NCI-H524 treated with DMSO at 0.1 percent for 48 hours (cell line): ENCODE measurements at places on chromosomes 2 and 18.
A peak's percentile ranks its signal among the peaks of the same experiment; 100 is the strongest.

DNA sequence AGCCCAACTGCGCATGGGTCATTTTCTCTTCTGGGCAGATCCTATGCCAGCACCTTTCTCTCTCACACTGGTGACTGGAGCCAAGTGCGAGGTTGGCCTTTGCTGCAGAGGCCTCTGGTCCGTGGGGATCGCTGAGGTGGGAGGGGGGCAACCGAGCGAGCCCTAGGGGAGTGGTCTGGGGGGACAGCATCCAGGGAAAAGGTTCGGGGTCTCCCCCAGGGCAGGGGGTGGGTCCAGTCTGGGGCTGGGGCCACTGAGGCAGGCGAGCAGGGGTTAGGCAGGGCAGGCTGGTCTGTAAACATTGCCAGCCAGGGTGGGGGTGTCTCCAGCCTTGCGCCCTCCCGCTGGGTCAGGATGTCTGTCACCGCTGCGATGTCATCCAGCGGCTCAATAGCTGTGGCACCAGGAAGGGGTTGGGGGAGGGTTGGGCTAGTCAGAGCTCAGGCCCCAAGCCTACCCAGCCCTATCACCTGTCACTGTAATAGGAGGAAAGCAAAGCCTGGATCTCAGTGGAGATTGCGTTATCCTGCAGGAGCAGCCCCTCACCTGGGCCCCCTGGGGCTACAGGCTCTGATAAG, 4.7 kb downstream of the WDR54 start:
- no peak for DNase-seq

GRCh38 chr18:58762781-58763171, 91.5 kb downstream of the MALT1 start:
- DNase-seq: no peak

DNA sequence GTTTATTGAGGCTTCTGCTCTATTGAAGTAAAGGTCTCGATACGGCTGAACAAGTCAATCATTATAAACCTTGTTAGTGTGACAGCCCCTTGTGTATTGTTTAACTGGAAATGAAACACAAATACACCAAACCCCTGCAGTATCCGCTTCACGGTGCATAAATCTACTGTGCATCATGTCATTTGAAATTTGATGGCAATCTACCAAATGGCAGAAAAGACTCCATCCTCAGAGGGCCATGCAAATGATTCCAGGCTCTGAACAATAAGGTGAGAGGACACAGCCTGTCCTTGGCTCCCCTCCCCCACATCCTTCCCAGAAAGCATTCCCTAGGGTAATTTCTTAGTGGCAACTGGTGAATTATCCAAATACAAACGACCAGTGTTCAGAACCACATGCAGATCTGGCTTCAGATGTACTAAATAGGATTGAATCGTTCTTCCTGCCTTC, 80.6 kb downstream of the ADCYAP1 start:
- DNase-seq: peak; percentile 62

- DNase-seq: no peak
Observed at GRCh38 chr2:10546975-10547391, 98.9 kb upstream of the ODC1 start.

GRCh38 chr2:40403233-40403836, 48.6 kb downstream of the SLC8A1 start:
- DNase-seq: no peak

GRCh38 chr18:54149078-54149697, 75.3 kb downstream of the MBD2 start:
- no peak for DNase-seq

DNA sequence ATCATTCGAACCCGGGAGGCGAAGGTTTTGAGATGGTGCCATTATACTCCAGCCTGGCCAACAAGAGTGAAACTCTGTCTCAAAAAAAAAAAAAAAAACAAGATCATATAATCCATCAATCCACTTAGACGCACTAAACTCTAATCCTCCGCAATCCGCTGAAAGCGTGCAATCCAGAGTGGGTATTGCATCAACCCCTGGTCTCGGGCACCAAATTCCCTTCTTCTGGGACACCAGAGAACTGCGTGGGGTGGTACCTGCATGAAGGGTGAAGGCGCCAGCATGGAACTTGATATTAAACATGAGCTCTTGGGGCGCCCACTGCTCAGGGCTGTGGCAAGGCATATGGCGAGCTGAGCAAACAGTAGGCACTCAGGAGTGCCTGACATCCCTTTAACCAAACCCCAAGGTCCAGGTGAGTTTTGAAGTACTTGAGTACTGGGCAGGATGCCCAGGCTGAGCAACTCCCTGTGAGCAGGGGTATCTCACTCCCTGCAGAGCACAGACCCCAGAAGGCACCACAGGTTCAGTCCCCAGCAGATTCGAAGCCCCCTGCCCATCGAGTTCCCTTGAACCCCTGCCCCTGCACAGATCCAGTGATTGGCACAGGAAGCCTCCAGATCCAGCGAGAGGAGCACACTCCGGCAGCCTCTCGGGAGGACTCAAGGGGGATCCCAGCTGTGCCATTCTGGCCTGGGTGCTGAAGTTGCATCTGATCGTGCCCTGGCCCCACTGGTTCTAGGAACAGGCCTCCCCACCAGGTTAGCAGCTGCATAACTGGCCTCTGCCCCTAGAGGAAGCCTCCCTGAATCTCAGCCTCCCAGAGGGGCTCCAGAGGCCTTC, 8.0 kb downstream of the ALPI start:
- no peak for DNase-seq

DNA sequence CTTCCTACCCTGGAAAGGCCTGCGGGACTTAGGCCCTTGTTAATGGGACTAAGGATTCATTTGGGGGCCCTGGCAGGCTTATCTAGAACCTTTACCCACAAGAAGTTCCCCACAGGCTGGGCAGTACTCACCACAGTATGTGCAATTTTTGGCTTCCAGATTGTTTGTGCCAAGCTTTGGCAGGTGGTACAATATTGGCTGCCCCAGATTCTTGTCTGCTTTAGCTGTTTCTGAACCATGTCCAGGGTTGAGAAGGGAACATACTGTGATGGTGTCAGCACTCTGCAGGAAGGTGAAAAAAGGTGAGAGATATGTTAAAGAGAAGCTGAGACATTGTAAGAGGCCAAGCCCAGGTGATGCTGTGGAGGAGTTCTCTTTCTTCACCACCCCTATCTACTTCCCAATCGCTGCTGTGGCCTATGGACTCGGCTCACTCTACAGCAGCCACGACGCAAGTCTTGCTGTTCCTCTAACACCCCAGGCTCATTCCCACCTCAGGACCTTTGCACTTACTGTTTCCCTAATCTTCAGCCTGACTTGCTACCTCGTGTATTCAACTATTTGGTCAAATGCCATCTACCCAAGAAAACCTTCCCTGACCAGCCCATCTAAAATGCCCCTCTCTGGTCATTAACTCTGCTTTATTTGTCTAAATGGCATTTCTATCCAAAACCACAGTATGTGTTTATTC, 9.2 kb downstream of the SLC4A5 start:
- DNase-seq: no peak

- DNase-seq: no peak
Observed at GRCh38 chr2:80333886-80334285, 29.3 kb upstream of the LRRTM1 start.

- no peak for DNase-seq
Observed at GRCh38 chr2:128551435-128551834, 232.8 kb upstream of the HS6ST1 start.

DNA sequence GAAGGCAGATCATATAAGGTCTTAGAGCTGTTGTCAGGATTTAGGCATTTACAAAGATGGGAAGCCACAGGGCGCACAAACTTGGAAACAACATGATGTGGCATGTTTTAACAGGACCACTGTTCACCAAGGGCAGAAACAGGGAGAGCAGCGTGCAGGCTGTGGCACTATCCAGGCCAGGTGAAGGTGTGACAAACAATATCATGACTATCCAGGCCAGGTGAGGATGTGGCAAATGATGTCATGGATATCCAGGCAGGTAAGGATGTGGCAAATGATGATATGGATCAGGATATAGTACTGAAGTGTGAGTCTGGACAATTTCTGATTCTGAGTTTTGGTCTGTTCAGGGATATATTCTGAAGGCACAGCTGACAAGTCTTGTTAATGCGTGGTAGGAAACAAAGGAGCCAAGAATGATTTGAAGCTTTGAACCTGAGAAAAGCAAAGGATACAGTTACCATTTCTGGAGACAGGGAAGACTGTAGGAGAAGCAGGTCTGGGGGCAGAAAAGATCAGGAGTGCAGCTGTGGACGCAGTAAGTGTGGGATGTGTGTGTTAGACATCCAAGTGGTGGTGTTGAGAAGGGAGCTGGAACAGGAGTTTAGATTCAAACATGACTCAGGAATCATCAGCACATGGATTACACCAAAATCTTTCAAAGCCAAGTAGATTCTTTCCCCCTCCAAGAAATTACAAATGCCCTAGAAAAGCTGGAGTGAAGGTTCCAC, 205.9 kb downstream of the TMEM163 start:
- no peak for DNase-seq

DNA sequence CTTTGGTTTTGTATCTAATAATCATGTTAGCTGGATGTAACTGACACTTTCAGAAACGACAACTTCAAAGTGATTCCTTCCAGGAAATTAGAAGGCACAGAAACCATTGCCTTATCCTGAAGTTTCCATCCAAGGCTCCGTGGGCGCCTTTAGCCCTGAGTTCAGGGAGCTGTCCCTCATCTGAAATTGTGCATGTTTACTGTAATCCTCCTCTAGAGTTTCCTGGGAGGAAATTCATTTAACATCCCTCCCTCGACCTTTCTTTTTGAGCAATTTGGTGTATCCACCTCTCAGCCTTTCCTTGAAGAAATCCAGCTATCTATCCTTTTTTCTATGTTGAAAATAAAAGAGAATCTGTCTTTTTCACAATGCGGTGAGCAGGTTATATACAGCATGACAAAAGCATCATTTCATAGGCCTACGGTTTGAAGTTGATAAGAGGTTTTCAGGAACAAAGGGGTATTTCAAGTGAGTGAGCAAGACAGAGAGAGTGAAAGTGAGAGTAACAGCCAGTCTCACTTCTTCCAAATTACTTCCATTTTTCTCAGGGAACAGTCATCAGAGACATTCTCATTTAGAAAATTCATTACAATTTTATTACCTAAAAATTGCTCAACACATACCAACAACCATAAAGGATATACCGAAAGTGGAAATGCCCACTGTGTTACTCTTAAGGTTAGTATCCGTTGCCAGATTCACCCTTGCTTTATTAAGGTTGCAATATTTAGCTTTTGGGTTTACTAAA, 167.3 kb downstream of the MREG start:
- DNase-seq: no peak

DNA sequence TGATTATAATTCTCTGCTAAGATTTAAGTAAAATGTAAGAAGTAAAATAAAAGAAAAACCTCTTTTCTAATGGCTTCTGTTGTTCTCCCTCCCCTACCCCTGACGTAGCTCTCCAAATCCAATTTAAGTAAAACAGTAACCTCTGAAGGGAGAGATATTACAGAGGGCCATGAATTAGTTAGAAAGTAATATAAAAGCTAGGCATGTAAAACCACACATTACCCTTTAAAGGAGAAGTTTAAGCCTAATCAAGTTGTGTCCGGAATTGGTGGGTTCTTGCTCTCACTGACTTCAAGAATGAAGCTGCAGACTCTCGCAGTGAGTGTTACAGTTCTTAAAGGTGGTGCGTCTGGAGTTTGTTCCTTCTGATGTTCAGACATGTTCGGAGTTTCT, 116.9 kb upstream of the SCN7A start:
- no peak for DNase-seq

DNA sequence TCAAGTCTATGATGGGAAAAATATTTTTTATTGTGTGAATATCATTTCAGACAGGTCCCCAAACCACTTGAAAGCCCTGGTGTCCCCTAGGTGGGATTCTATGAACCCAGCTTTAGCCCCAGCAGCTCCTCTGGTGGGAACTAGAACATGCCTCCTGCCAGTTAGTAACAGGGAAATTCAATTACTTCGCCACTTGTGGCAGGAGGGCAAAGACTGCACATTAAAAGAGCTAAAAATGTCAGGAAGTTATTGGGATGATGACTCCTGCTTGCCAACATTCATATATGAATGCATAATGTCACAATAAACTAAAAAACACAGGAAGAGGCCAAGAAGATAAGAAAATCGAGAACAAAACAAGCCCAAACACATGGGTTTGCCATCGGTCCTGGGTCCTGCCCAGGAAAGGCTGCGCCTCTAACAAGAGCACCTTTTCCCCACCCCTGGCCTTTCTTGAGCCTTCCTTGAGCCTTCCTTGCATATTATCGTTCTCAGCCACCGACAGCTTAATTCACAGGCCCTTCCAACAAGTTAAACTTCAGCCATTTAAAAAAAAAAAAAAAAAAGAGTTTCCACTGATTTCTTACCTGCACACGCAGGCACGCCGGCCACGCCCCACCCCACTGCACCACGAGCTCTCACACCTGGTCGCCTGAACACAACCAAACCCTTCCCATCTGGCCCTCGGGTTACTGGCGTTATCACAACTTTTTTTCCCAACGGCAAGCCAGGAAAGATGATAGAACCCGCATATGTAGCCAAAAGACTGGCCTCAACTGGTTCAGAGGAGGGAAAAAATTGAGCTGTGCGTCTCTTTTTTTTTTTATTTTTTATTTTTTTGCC, 23.4 kb downstream of the BCL11A start:
- no peak for DNase-seq

- DNase-seq: no peak
Observed at GRCh38 chr18:39345321-39345720, 1779.7 kb upstream of the CELF4 start.

GRCh38 chr2:109226128-109226527, 97.1 kb downstream of the SH3RF3 start:
- DNase-seq: no peak

- no peak for DNase-seq
Observed at GRCh38 chr2:162890690-162891311, 52.2 kb upstream of the KCNH7 start.

GRCh38 chr2:102025583-102026267, 34.0 kb downstream of the IL1R2 start:
- no peak for DNase-seq

DNA sequence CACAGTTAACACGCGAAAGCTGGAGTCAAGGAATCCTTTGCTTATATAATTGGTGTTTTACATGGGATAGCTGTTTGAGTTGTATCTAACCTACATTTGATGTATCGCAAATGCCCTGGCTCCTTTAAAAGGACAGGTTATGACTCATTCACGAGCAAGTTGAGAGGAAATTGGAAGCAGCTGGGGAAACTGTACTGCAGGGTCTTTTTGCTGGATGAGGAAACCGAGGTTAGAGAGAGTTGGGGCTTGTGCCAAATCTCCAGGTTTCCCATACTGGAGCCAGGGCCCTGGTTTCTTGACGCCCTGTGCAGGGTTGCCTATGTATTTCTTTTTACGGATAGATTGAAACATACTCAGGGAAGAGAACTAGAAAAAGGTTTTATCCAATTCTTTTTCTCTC, 60.0 kb upstream of the SPTBN1 start:
- no peak for DNase-seq
